NCI-H1436 (cell line): ENCODE measurements at places on chromosomes 4 and X.

GRCh38 chr4:2047031-2047660 lies 12.0 kb upstream of the NAT8L start:
- DNase-seq, result no peak

DNA sequence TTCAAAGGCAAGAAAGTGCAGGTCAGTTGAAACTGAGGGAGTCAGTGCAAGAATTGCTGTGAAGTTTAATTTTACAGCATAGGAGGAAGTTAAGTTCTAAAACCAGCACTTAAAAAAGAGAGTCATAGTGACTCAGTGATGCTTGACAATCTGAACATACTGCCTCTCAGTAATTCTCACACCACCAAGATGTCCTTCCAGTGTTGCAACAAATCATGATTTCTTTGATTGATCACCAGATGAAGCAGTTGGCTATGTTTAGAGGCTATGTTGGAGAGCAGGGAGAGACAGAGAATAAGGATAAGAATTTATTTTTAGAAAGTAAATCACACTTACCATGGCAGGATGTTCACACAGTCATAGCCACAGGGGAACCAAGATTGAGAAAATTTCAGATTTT lies 13.2 kb downstream of the TRIM2 start:
- DNase-seq, result no peak

DNA sequence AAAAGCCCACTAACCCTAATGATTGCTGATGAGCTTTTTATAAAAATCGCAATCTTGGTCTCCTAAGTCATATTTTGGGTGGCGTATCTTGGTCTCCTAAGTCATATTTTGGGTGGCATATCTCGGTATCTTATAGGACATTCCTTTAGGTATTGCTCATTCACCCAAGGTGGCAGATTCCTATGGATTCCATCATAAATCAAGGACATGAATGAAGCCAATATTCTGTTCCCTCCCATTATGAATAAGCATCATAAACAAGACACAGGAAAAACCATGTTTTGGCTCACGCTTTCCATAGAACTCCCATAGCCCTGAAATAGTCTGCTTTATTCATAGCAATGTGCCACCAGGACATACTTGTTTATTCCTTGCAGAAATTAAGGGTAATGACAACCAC lies 95.0 kb upstream of the CD99 start:
- no peak for DNase-seq

DNA sequence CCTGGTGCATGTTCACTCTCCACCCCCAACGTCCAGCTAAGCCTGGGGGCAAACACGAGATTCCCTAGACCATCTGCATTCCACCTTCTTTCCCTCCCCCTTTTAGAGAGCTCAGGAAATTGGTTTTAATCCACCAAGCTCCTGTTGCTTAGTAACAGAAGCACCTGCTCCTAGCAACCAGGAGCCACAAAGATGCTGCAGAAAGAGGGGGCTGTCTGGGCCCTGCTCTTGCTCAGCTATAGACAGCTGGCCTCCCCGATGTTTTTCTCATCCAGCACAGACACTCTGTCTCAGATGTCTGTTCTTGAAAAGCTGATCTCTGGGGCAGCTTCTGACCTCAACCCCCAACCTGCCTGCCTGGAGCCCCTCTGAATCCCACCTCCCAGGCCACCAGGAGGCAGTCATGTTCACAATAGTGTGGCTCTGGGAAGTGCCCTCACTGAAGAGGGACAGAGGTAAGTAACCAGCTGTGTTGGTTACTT lies 71.5 kb downstream of the SLC16A2 start:
- DNase-seq, result peak; percentile 42

DNA sequence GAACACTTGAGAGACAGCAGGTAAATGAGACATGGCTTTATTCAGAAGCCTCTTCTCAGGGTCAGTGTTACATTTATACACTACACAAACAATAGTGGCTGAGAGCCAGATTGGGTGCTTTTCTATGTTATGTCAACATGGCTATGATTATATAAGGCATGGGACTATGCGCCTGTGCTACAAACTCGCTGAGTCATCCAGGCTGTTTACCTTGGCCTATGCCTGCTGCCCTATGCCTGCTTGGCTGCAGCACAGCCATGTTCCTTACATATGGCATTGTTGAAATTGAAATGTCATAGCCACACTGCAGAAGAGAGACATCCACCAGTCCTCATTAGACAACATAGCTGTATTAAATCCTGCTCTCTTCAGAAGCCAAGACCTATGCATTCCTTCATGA lies 236.3 kb upstream of the NWD2 start:
- DNase-seq, result no peak

DNA sequence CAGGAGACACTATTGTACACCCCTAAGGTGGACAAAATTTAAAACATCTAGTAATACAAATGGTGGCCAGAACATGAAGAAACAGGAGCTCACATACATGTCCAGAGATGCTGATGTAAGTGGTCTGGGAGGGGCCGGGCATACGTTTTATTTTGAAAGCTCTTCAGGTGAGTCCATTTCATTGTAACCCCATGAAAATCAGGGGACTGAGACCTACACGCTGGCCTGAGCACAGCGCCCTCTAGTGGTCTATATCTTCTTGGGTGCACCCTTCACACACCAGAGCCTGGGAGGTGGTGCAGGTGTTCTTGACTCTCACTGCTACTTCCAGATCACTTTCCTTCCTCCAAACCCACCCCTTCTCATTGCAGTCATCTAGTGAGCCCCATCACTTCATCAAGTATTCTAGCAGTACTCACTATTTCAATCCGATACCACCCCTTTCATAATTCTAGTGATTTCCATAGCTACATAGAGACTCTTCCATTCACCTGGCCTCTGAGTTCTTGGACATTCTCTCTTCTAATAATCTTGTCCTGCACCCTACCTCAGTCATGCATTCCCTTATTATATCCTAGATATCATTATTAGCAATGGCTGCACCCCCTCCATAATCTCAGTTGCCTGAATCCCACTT lies 4.3 kb upstream of the TLR6 start:
- DNase-seq, result peak; percentile 47

DNA sequence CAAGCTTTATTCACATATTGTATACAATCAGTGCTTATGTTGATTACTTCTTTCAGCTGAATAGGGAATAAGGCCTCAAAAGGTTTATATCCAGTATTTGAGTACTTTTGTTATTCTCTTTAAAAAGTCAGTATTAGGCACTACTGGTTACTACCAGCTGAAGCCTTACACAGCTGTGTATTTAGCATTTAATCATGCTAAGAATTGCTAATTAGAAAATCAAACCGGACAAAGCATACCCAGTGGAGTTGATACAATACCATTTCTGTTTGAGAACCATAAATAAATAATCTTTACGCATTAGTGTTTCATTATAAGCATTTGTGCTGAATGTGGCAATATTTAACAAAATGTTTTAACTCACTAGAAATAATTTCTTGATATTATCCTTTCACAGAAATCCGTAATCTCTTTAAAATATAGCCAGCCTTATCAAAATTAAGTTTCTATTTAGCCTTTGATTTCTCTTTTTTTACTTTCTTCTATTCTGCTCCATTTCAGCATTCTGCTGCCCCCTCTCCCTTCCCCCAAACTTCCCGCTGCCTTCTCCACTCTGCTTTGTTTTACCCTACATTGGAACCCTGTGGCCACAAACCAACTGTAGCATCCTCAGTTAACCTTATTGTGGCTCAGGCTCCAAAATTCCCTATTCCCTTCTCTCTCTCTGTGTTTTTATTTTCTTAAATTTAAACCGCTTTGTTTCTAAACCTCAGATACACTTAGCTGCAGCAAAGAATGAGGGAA lies 37.8 kb downstream of the UGT8 start:
- DNase-seq, result no peak

GRCh38 chr4:162699629-162700028 lies 467.1 kb downstream of the NAF1 start:
- no peak for DNase-seq

GRCh38 chr4:4341861-4342650 lies 44.8 kb upstream of the NSG1 start:
- no peak for DNase-seq

DNA sequence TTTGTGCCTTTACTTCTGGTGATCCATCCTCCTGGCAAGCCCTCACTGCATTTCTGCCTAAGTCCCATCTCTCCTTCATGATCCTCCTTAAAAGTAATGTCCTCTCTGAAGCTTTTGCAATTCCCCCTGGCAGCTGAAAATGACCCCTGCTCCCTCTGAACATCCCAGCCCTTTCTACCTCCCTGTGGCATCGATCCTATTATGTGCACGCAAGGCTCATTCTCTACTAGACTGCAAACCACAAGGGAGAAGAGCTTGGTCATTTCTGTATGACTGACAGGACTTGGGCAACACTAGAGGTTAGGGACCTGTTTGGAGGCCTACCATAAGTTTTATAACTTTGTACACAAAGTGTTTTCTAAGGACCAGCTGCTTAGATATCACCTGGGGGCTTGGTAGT lies 50.8 kb upstream of the RAP2C start:
- DNase-seq, result no peak

GRCh38 chr4:87228262-87228860 lies 7.9 kb upstream of the KLHL8 start:
- DNase-seq, result no peak

GRCh38 chr4:27094783-27095182 lies 234.1 kb downstream of the STIM2 start:
- no peak for DNase-seq

DNA sequence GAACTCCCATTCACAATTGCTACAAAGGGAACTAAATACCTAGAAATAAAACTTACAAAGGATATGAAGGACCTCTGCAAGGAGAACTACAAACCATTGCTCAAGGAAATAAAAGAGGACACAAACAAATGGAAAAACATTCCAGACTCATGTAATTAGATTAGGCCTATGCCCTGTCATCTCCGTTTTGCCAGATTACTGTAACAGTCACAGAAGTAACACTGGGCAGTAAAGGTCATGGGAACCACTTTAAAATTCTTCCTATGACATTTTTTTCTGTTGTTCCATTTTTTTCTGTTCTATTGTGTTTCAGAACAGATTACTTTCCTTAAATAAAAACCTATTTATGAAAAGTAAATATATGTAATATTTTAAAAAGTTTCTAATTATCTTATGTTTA lies 199.4 kb upstream of the CENPE start:
- DNase-seq, result no peak

- DNase-seq, result no peak
Measured at GRCh38 chr4:106032851-106033286, 137.6 kb downstream of the NPNT start.

GRCh38 chr4:145043306-145043705 lies 54.7 kb downstream of the ANAPC10 start:
- no peak for DNase-seq

- DNase-seq, result no peak
Measured at GRCh38 chr4:13860126-13860525, 232.6 kb upstream of the BOD1L1 start.

DNA sequence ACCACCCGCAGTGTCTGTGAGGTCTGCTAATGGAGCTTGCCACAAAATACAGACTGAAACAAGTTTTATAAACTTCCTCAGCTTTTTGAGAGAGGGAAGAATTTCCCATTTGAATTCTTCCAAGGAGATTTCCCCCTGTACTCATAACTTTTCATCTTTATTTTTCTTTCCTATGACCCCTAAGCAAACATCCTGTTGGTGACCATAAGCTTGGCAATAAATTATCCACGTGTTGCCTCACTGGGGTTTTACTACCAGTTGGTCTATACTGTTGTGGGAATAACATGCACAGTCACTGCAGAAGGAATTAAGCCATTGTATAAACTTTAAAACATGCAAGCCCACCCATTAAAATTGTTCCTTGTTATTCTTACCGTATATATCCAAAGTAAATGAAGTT lies 86.2 kb downstream of the SLC39A8 start:
- no peak for DNase-seq

- no peak for DNase-seq
Measured at GRCh38 chr4:42615131-42615763, 41.7 kb downstream of the ATP8A1 start.

DNA sequence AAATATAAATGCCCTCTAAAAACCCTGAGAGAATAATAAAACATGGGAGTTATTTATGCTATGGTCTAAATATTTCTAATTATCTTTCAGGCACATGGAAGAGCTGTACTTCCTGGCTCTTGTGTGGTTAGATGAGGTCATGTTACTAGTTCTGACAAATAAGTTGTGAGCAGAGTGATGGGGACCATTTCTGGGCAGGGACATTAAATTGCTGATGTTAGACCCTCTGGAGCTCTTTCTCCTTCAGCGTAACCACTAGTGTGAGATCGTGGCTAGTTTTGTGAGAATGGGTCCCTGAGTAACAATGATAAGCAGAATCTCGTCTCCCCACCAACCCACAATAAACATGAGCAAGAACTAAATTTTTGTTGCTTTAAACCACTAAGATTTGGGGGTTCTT lies 108.0 kb downstream of the MAML3 start:
- DNase-seq, result no peak

GRCh38 chr4:188363196-188363595 lies 224.0 kb downstream of the TRIML1 start:
- no peak for DNase-seq

GRCh38 chr4:78222575-78223186 lies 165.6 kb downstream of the FRAS1 start:
- peak; percentile 92 for DNase-seq

GRCh38 chr4:153207567-153207966 lies 3.3 kb downstream of the TRIM2 start:
- DNase-seq, result no peak

DNA sequence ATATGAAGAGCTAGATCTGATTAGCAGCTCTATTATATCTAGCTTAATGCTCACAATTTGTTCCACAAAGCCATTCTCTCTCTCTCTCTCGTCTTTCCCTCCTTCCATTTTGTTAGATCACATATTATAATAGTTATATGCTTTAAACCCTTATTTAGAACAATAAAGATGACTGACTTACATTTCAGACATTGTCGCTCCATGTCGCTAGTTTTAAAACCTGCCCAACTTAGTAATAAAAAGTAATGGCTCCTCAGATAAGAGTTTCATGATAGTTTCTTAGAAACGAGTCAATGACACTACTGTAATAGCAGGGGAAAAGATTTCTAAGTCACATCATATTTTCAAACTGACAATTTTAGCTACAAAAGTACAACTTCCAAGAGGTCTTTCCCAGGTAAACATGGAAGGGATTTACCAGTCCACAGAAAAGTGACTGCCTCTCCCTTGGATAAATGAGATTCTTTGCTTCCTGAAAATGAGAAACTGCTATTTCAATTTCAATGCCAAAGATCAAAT lies 38.5 kb upstream of the YTHDC1 start:
- no peak for DNase-seq

- DNase-seq, result no peak
Measured at GRCh38 chr4:75722417-75722816, 2.0 kb upstream of the USO1 start.

- DNase-seq, result no peak
Measured at GRCh38 chrX:38561951-38562719, 793 bp downstream of the TSPAN7 start.

GRCh38 chrX:24899391-24899790 lies 116.4 kb downstream of the ARX start:
- no peak for DNase-seq

- DNase-seq, result no peak
Measured at GRCh38 chr4:172691552-172691951, 477.1 kb upstream of the GALNT7 start.

- no peak for DNase-seq
Measured at GRCh38 chrX:67953658-67954057, 409.8 kb downstream of the AR start.

- DNase-seq, result no peak
Measured at GRCh38 chr4:164011791-164012190, 517.3 kb downstream of the TMA16 start.
